ENCODE measurements at places on chromosomes 11 and 22.

DNA sequence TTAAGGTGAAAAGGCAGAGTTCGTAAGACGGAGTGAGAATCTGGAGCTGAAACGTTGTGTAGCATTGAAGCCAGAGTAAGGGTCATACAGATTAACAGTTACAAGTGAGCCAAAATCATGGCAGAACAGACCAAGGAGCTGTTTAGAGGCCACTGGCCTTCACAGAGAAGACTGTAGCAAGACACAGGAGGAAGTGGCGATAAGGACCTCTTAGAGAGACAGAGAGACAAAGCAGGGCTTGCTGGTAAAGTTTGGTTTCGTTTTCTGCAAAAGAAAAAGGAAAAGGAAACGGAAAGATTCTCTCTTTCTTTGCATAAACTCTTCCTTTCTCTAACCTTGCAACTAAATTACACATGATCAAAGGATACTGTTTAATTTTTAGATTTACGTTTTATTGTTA is 83.0 kb downstream of the AASDHPPT start:
- no peak for DNase-seq
- peaks cover under 1% of the 10 kb centered on the region for H3K36me3 ChIP-seq
- no peak overlapping the region for H3K27ac ChIP-seq
- no peaks in the 10 kb centered on the region for H3K4me1 ChIP-seq
- peaks cover 2% of the 10 kb centered on the region for H3K27me3 ChIP-seq

- DNase-seq = peak; percentile 55
- peaks cover 3% of the 10 kb centered on the region for H3K4me1 ChIP-seq
- H3K36me3 ChIP-seq = peaks cover 9% of the 10 kb centered on the region
- no peak overlapping the region for H3K4me3 ChIP-seq
Measured at GRCh38 chr11:71977743-71978418, 20.8 kb upstream of the IL18BP start.

DNA sequence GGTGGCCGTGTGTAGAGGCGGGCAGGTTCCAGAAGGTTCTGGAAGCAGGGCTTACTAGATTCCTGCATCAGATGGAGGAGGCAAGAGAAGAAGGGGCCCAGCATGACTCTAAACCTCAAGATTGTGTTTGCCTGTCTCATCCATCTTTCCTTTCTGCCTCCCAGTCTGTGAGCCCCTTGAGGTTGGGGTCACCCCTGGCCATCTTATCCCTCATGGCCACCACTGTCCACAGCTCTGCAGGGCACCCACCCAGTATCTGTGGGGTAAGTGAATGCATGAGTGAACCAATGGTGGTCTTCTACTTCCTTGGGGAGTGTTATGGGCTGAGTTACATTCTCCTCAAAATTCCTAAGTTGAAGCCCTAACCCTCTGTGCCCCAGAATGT is 79.3 kb downstream of the MYEOV start:
- no peaks in the 10 kb centered on the region for H3K27me3 ChIP-seq
- H3K4me1 ChIP-seq = no peaks in the 10 kb centered on the region
- no peaks in the 10 kb centered on the region for H3K36me3 ChIP-seq
- H3K27ac ChIP-seq = no peak overlapping the region
- peak; percentile 3 for DNase-seq
- H3K4me3 ChIP-seq = no peak overlapping the region

DNA sequence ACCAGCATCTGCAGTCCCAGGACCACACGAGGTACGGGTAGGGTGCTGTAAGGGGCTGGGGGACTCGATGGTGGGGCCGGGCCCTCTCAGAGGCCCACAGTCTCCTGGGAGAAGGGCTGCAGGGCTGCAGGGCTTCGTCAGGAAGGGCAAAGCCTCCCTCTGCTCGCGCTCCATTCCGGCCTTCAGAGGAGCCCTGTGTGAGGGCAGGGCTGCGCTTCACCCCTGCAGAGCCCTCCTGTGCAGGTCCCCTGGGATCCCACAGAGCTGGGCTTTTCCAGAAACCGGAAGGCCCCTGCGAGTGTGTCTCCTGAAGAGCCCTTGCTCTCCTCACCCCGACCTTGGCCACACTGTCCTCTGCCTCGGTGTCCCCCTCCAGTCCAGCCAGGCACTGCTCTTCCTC is 27.2 kb downstream of the WNT11 start:
- no peaks in the 10 kb centered on the region for H3K36me3 ChIP-seq
- no peak overlapping the region for H3K27ac ChIP-seq
- no peak overlapping the region for H3K4me3 ChIP-seq
- no peaks in the 10 kb centered on the region for H3K4me1 ChIP-seq
